ENCODE measurements at places on chromosomes 7 and 10.

- no peak for DNase-seq
Observed at GRCh38 chr10:124704428-124705380, 39.5 kb downstream of the FAM53B start.

GRCh38 chr7:16066805-16067459 is 354.4 kb downstream of the CRPPA start:
- no peak for DNase-seq

DNA sequence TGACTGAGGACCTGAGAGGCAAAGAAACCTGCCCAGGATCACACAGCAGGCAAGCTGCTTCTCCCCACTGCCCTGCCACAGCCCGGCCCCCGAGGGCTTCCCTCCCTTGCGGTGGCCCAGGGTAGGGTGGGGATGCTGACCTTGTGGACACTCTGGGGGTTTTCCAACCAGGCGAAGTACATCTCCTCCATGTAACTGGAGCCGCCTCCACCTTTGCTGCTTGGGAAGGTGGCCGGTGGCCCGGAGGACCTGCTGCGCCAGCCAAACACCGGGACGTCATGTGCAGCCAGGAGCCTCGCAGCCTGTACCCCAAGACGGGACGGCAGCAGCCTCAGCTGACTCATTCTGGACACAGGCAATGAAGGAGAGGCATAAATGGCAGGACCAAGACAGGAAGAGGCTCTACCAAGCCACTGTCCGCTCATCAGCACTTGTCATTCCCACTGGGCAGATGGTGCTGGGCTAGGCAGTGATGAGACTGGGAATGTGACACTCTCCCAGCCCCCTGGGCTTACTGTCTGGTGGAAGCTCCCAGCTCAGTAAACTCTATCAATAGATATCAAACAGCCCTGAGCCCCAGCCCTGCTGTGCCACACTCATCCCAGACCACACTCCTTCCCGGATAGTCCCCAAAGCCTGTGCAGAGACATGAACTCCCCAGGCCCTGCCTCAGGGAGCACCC is 3.7 kb downstream of the OGDHL start:
- DNase-seq = no peak

GRCh38 chr7:18495412-18496340 is at the start of gene HDAC9:
TSS of gene HDAC9 (plus strand) at chr7:18495749. CDS start at chr7:18496303, 554 bp downstream.
- no peak for DNase-seq

GRCh38 chr7:131608116-131608500 is 51.7 kb upstream of the PODXL start:
- no peak for DNase-seq

- no peak for DNase-seq
Observed at GRCh38 chr7:100367251-100367620, 6.1 kb upstream of the PILRA start.

- DNase-seq = no peak
Observed at GRCh38 chr7:158351051-158351450, 236.6 kb downstream of the PTPRN2 start.

DNA sequence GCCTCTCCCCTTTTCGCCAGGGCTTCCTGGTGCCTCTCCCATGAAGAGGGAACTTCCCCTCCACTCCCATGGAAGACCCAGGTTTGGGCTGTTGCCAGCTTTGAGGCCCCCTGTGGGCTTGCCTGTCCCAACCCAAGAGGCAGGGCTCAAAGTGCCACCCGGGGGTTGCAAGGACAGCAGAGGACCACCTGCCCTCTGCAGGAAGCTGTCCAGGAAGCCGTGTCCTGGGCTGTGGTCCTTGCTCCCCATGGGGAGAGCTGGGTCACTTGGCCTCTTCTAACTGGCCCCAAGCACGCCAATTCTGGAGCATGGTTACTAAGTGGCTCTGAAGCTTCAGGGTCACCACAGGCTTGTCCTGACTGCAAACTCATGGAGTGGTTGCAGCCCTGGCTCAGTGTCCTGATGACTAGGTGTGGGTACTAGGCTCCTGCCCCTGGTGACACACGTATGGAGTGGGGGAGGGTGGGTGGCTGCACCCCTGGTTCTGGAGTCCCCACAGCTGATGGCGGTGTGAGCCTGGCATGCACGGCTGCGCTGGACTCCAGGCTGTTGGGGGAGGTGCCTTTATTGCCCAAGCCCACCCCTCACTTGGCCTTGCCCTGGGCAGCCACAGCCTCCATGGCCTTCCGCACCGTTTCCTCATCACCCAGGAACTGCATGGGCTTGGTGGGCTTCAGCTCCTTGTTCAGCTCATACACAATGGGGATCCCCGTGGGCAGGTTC is 3.0 kb downstream of the PGAM2 start:
- no peak for DNase-seq

DNA sequence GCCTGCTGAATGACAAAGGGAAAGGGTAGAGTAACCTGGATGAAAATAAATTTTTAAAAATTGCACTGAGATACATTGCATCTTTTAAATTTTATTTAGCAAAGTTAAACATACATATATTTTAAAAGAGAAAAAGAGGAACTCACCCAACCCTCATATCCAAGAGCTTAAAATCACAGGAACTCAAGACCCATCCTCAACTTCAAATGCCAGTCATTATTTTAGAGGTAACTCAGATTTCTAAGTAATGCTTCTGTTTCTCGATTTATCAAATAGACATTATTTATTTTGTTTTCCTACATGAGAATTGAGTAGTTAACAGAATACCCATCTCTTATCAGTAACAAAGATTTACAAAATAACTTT is 32.4 kb upstream of the KMT2E start:
- DNase-seq = no peak

- no peak for DNase-seq
Observed at GRCh38 chr7:150337179-150337578, 4.2 kb downstream of the RARRES2 start.

- no peak for DNase-seq
Observed at GRCh38 chr7:135206941-135207391, 4.4 kb downstream of the WDR91 start.

- peak; percentile 58 for DNase-seq
Observed at GRCh38 chr10:119306514-119306951, 99.2 kb downstream of the GRK5 start.

DNA sequence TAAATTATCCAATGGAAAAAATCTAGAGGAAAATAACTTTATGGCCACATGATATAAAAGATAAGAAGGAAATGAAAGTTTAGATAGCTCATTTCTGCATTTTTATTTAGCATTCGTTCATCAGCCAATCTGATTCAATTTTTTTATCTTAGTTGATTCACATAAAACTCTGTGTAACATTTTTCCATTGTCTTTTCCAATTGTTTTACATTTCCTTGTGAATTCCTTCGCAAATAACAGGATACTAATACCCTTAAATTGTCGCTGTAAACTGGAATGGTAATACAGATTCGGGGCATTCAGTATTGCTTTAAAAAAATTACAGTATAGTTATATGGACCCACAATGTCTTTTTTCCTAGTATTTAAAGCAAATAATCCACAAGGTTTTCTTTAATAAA is 136.4 kb downstream of the CUBN start:
- DNase-seq = no peak

DNA sequence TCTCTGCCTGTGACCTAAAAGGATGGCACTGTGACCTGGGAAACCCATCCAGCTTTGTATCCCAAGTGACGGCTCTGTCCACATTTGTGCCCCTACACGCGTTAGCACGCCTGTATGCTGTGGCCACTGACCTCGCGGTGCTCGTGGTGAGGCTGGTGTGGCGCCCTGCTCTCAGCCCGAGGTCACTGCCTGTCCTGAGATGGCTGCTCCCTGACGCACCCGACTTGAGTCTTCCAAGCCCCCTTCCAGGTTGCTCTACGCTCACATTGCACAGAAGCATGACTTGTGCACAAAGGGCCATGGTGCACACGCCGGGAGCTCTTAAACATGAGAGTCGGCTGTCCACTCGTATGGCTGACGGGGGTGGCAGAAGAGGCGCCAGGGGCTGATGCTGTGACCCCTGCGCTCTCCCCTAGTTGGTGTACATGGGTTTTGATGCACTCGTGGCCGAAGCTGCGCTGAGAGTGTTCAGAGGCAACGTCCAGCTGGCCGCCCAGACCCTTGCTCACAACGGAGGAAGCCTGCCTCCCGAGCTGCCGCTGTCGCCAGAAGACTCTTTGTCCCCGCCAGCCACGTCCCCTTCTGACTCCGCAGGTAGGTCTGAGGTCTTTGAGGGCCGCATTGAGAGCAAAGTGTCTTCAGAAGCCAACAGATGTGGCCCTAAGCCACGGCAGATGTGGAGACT is 33.5 kb downstream of the WDR86 start:
- DNase-seq = no peak

DNA sequence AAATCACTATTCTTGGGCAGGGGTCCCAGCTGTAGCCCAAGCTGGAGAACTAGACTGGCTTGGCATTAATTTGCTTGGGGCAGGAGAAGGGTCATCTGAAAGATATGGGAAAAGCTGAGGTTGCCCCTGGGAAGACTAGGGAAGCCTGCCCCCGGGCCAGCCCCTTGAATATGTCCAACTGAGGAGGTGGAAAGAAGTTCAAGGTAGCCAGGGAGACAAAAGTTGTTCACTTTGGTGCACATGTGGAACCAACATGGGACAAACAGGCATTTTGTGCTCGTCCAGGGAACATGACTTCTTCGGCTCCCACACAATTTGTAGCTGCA is 1.4 kb upstream of the LRRC61 start:
- DNase-seq = no peak

- no peak for DNase-seq
Observed at GRCh38 chr10:122287570-122287969, 16.5 kb downstream of the BTBD16 start.

GRCh38 chr10:97331153-97331703 is 3.3 kb downstream of the FRAT2 start:
- DNase-seq = no peak

DNA sequence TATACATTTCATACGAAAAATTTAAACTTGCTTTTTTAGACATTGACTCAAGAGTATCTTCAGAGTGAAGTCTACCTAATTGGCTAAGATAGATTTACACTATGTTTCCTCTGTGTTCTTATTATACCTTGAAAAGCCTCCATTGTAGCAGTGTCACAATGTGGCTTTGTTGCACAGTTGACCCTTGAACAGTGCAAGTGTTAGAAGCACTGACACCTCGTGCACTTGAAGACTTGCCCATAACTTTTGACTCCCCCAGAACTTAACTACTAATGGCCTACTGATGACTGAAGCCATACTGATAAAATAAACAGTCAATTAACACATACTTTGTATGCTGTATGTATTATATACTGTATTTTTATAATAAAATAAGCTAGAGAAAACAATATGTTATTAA is 84.3 kb downstream of the CPED1 start:
- DNase-seq = no peak

GRCh38 chr10:45440511-45441062 is 66.6 kb downstream of the ALOX5 start:
- no peak for DNase-seq

DNA sequence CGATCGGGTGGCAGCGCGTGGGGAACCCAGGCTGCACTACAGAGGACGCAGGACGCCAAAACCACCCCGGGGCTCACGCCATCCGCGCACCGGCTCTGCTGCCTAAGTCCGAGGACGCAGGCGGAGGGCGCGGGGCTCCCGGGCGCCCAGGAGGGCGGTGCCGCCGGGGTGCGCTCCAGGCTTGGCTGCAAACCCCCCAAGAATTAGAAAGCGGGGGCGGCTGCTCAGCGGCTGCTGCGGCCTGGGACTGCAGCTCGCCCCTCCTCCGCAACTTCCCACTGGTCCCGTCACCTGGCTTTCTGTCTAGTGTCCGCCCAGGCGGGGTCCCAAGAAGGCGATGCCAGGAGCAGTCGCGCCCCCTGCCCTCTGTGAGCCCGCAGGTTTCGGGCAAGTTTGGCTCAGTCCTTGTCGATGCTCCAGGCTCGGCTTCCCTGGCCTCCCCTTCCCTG is 1.7 kb upstream of the POU6F2 start:
- DNase-seq = no peak

DNA sequence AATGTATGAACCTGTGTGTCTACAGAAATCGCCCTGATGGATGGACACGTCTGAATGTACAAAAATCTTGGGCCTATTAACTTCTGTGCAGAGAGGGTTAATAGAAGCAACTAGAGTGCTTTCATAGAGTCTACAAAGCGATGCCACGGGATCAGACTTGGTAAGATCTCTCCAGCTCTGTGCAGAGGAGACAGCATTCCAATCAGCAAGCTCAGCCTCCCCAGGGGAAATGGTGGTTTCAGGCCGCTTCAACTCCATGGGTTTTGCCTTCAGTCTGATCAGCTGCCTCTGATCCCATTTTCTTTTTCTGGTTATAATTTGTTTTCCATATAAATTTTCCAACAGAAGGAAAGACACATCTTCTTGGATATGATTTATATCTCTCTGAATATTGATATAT is 35.1 kb upstream of the COBL start:
- DNase-seq = no peak

DNA sequence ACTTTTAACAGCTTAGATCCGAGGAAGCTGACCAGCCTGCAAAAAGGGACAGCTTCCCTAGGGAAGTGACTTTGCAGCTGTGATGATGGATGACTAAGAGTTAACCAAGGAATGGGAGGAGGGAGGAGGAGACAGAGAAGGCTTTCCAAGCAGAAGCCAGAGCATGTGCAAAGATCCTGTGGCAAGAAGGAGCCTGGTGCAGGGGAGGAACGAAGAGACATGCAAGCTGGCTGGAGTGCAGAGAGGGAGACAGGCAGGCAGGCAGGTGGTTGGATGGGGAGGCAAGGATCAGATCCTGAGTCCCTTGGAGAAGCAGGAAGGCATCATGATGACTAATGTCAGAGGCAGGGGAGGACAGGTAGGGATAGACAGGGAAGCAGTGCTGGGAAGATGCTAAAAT is 148.8 kb downstream of the PFKFB3 start:
- no peak for DNase-seq

DNA sequence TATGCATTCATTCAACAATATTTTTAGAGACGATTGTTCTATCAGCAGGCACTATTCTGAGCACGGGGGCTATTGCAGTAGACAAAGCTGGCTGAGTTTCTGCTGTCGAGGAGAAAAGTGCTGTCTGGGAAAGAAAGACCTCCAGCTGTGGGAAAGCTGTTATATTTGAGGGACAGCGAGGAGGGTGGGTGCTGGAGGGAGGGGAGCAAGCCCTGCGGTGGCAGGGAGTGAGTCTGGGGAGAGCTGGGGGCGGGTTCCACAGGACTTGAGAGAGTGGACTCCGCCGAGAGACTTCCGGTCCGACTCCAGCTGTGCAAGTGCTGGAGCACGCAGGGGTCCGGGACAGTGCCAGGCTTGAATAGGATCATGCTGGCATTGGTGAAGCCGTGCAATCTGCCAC is 602.1 kb upstream of the FOXK1 start:
- no peak for DNase-seq

- no peak for DNase-seq
Observed at GRCh38 chr10:119919271-119919670, 26.7 kb downstream of the SEC23IP start.

DNA sequence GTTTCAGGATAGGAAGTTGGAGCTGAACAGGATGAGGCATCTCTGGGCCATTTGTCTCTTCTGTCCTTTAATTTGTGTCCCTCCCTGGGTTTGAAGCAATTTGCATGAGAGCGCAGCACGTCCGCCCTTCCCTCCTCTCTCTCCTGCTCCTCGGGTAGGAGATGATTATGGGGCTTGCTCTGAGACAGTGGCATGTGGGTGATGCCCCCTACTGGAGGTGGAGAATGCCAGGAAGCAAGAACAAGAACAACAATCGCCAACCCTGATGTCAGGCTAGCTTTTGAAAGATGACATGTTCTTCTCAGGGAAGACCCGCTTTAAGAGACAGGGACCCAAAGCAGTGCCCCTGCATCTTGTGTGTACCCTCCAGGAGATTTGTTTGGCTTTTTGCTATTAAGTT is 63.9 kb upstream of the LOXL4 start:
- DNase-seq = no peak

All from stimulated activated CD8-positive, alpha-beta memory T cell treated with anti-CD3 and anti-CD28 coated beads, Interleukin-2, amount 100 ng/mL, for 1 hour (primary cell).